Esophagus squamous epithelium (tissue), 5 donors: ENCODE measurements at places on chromosomes 2 and 18. TPM values are rescaled to one million over a fixed set of nuclear protein-coding genes. Genes with fewer than 3 reads are reported as not detected.

- H3K4me3 ChIP-seq: no peak overlapping the region
- no peak for DNase-seq
- H3K36me3 ChIP-seq: no peaks in the 10 kb centered on the region
- H3K27ac ChIP-seq: no peak overlapping the region
Measured at GRCh38 chr2:191479680-191480023, 198.3 kb upstream of the NABP1 start.

ERBB4 gene
- 0.35 TPM for total RNA-seq

DNA sequence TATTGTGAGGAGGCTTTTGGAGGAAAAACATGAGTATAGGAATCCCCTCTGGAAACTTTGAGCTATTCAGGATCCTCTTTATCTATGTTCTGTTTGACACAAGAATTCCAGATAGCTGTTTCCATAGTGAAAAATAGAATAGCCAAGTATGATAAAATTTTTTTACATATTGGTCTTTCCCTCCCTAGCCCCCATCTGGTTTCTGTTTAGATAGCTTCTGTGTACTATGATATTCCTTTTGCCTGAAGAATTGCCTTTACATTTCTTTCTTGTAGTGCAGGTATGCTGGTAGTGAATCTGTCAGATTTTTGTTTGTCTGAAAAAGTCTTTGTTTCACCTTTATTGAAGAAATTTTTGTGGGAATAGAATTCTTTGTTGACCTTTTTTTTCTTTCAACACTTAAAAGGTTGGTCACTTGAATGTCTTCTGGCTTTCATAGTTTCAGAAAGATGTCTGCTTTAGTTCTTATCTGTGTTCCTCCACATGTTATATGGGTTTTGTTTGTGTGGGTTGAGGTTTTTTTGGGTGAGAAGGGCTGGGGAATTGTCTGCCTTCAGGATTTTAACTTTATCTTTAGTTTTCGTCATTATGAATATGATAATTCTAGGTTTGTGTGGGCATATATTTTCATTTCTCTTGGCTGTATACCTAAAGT lies 29.9 kb upstream of the FBLN7 start:
- no peak overlapping the region for H3K4me3 ChIP-seq
- H3K27ac ChIP-seq: no peak overlapping the region
- H3K36me3 ChIP-seq: peaks cover 100% of the 10 kb centered on the region
- DNase-seq: no peak

GRCh38 chr2:115161081-115161770 lies 718.8 kb downstream of the DPP10 start:
- peaks cover 52% of the 10 kb centered on the region for H3K27me3 ChIP-seq
- peak overlapping the region; percentile 42 for H3K4me3 ChIP-seq
- H3K27ac ChIP-seq: no peak overlapping the region
- no peaks in the 10 kb centered on the region for H3K36me3 ChIP-seq

DNA sequence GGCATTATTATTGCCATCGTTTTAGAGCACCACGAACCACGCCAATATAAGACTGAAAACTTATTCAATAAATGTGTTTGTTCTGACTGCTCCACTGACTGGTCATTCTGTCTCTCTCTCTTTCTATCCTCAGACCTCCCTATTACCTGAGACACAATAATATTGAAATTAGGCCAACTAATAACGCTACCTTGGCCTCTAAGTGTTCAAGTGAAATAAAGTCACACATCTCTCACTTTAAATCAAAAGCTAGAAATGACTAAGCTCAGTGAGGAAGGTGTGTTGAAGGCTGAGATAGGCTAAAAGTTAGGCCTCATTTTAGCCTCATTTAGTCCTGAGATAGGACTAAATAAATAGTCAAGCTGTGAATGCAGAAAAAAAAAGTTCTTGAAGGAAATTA lies 38.8 kb downstream of the G6PC2 start:
- DNase-seq: no peak
- no peak overlapping the region for H3K27ac ChIP-seq
- peaks cover 4% of the 10 kb centered on the region for H3K4me1 ChIP-seq
- no peak overlapping the region for H3K4me3 ChIP-seq
- no peaks in the 10 kb centered on the region for H3K36me3 ChIP-seq

STPG4 gene
- total RNA-seq: not detected

GRCh38 chr2:118031566-118031965 lies 17.7 kb upstream of the CCDC93 start:
- no peaks in the 10 kb centered on the region for H3K36me3 ChIP-seq
- no peak overlapping the region for H3K4me3 ChIP-seq
- H3K27me3 ChIP-seq: peaks cover 56% of the 10 kb centered on the region
- no peaks in the 10 kb centered on the region for H3K4me1 ChIP-seq
- DNase-seq: no peak

GRCh38 chr2:215937190-215937589 lies 76.2 kb downstream of the MREG start:
- no peak overlapping the region for H3K27ac ChIP-seq
- no peak overlapping the region for H3K4me3 ChIP-seq
- no peaks in the 10 kb centered on the region for H3K27me3 ChIP-seq
- DNase-seq: no peak

- no peak for DNase-seq
- H3K4me3 ChIP-seq: no peak overlapping the region
- H3K36me3 ChIP-seq: no peaks in the 10 kb centered on the region
- H3K27me3 ChIP-seq: no peaks in the 10 kb centered on the region
Measured at GRCh38 chr18:48973731-48974130, 23.0 kb upstream of the SMAD7 start.

DNA sequence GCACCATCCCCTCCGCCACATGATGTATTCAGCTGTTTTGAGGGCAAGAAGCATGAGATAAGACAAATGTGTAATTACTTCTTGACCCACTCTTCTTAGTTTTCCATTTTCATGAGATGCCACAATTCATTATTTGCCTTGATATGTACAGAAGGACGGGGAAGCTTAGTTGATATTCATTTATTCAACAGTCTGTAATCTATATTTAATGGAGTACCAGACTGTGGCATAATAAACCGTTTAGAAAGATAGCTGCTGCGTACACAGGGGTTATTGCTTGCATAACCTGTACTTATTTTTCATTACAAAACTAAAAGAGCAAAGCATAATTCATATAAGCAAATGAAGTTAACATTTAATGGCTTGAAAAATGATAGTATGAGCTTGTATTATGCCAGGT lies 466.4 kb upstream of the GYPC start:
- H3K36me3 ChIP-seq: no peaks in the 10 kb centered on the region
- no peaks in the 10 kb centered on the region for H3K27me3 ChIP-seq
- no peak overlapping the region for H3K27ac ChIP-seq
- no peaks in the 10 kb centered on the region for H3K4me1 ChIP-seq

- no peak overlapping the region for H3K4me3 ChIP-seq
- no peaks in the 10 kb centered on the region for H3K27me3 ChIP-seq
- no peak overlapping the region for H3K27ac ChIP-seq
- no peak for DNase-seq
Measured at GRCh38 chr2:69517410-69517809, 80.2 kb upstream of the NFU1 start.

COL4A3 gene
- 0.50 TPM for total RNA-seq

FAM161A gene
- 2.7 TPM for total RNA-seq

- H3K27me3 ChIP-seq: no peaks in the 10 kb centered on the region
- peak overlapping the region; percentile 63 for H3K4me3 ChIP-seq
- H3K36me3 ChIP-seq: peaks cover 8% of the 10 kb centered on the region
Measured at GRCh38 chr2:112541315-112542122, 746 bp upstream of the POLR1B start.

DNA sequence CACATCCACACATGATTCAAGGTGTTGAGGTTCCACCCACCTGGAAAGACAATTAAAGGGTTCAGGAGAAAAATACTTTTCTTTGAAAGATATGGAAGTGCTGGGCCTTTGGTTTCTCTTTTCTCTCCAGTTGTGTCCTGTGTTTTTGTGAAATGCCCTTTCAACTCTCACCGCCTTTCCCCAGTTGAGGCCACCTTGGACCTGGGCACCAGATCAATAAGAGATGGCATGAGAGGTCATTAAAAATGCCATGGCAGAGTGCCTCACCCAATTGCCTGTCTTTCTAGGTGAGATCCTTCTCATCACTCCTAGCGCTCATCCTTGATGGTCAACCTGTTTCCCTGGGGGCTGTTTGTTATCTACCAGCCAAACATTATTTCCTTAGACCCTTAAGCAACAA lies 453.9 kb downstream of the TSN start:
- no peak for DNase-seq
- H3K27ac ChIP-seq: no peak overlapping the region
- H3K4me1 ChIP-seq: no peaks in the 10 kb centered on the region
- no peaks in the 10 kb centered on the region for H3K27me3 ChIP-seq
- no peaks in the 10 kb centered on the region for H3K36me3 ChIP-seq

GRCh38 chr2:161123531-161124030 lies 36.6 kb upstream of the TANK start:
- H3K4me1 ChIP-seq: peaks cover 43% of the 10 kb centered on the region
- peak overlapping the region; percentile 95 for H3K27ac ChIP-seq
- no peak for DNase-seq
- H3K4me3 ChIP-seq: no peak overlapping the region

- H3K27me3 ChIP-seq: no peaks in the 10 kb centered on the region
- H3K4me1 ChIP-seq: no peaks in the 10 kb centered on the region
- H3K27ac ChIP-seq: no peak overlapping the region
- H3K4me3 ChIP-seq: no peak overlapping the region
- H3K36me3 ChIP-seq: no peaks in the 10 kb centered on the region
- DNase-seq: no peak
Measured at GRCh38 chr2:19185086-19185485, 173.3 kb downstream of the OSR1 start.

PEX13 gene
- total RNA-seq: 39.3 TPM

GRCh38 chr2:97763176-97763845 lies 49.9 kb downstream of the ZAP70 start:
- no peak for DNase-seq
- H3K27me3 ChIP-seq: no peaks in the 10 kb centered on the region
- no peak overlapping the region for H3K4me3 ChIP-seq
- H3K4me1 ChIP-seq: no peaks in the 10 kb centered on the region

CHRNA1 gene
- total RNA-seq: not detected

TMEM247 gene
- total RNA-seq: not detected

SCN2A gene
- 0.21 TPM for total RNA-seq

DNA sequence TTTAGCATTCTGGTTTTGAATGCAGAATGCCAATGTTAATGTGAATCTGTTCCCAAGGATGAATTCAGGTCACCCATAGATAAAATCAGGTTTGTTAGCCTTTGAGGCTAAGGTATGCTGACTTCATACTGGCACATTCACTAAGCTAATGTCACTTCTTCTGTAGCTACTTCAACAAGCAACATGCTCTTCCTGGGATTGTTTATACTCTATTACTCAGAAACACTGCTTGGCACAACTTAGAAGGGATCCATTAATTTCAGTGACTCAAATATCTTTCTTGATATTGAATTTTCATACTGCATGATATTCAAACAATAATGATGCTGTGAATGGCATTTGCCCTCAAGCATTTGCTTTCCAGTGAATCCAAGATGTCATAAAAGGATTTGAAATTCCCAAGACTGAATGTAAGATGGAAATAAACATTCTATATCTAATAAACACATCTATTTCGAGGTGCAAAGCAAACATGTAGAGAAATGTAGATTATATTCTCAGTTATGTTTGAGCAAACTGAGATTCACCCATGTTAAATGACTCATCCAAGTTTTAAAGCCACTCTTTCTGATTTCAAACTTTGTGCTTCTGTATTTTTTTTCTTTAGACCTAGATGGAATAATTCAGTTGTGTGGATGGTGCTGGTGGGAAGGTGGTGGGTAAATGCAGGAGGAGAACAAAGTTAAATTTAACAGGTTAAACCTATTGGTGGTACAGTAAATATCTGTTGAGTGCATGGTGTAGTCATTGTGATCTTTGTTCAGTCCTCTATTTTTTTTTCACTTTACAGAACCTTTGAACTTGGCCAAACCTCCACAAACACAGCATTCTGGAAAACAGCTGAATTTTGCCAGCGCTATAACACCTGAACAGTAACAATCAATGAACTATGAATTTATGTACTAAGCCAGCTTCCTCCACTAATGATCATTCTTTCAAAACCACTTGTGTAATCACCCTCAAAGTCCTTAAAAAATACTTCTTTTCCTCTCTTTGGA lies 162.1 kb upstream of the XIRP2 start:
- no peak overlapping the region for H3K4me3 ChIP-seq
- no peak overlapping the region for H3K27ac ChIP-seq
- H3K4me1 ChIP-seq: no peaks in the 10 kb centered on the region
- H3K27me3 ChIP-seq: no peaks in the 10 kb centered on the region
- no peaks in the 10 kb centered on the region for H3K36me3 ChIP-seq
- DNase-seq: no peak

GRCh38 chr2:205792908-205793307 lies 110.6 kb downstream of the NRP2 start:
- H3K27me3 ChIP-seq: no peaks in the 10 kb centered on the region
- H3K36me3 ChIP-seq: no peaks in the 10 kb centered on the region
- no peak for DNase-seq
- no peak overlapping the region for H3K27ac ChIP-seq
- H3K4me3 ChIP-seq: no peak overlapping the region

- H3K36me3 ChIP-seq: no peaks in the 10 kb centered on the region
- DNase-seq: no peak
- H3K4me3 ChIP-seq: no peak overlapping the region
Measured at GRCh38 chr2:129605646-129606045, 373.8 kb upstream of the RAB6C start.

DNA sequence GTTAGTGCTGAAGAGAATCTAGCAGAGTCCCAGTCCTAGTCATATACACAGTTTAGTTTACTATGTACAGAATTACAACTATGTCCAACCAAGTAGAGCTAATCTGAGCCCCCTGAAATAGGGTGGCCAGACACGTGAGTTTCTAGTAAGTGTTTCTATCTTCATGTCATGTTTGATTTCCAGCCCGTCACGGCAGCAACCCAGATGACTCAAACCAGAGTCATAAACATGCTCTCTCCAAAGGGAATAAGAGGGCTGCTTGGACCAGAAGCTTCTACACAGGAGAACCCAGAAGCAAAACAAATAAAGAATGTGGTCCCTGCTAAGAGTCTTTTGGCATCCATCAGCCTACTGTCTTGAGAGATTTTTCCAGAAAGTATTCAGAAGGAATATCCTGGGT lies 64.9 kb upstream of the WIPF1 start:
- peak overlapping the region; percentile 64 for H3K27ac ChIP-seq

- no peaks in the 10 kb centered on the region for H3K36me3 ChIP-seq
- no peak for DNase-seq
- H3K27ac ChIP-seq: peak overlapping the region; percentile 56
Measured at GRCh38 chr2:105432749-105433148, 33.9 kb upstream of the FHL2 start.

- no peaks in the 10 kb centered on the region for H3K36me3 ChIP-seq
- DNase-seq: no peak
- H3K4me1 ChIP-seq: peaks cover 4% of the 10 kb centered on the region
- no peak overlapping the region for H3K4me3 ChIP-seq
- H3K27ac ChIP-seq: no peak overlapping the region
- no peaks in the 10 kb centered on the region for H3K27me3 ChIP-seq
Measured at GRCh38 chr2:207409517-207409916, 120.2 kb upstream of the CREB1 start.

KCNE4 gene
- 0.44 TPM for total RNA-seq

GRCh38 chr2:82538590-82539279 lies 1920.3 kb downstream of the SUCLG1 start:
- no peaks in the 10 kb centered on the region for H3K4me1 ChIP-seq
- no peak overlapping the region for H3K4me3 ChIP-seq
- H3K36me3 ChIP-seq: no peaks in the 10 kb centered on the region
- DNase-seq: no peak
- H3K27ac ChIP-seq: no peak overlapping the region
